ENCODE measurements at places on chromosomes 12 and 14.
A peak's percentile ranks its signal among the peaks of the same experiment; 100 is the strongest.

GRCh38 chr12:110790301-110790700 is 47.6 kb upstream of the PPP1CC start:
- DNase-seq: peak; percentile 37

DNA sequence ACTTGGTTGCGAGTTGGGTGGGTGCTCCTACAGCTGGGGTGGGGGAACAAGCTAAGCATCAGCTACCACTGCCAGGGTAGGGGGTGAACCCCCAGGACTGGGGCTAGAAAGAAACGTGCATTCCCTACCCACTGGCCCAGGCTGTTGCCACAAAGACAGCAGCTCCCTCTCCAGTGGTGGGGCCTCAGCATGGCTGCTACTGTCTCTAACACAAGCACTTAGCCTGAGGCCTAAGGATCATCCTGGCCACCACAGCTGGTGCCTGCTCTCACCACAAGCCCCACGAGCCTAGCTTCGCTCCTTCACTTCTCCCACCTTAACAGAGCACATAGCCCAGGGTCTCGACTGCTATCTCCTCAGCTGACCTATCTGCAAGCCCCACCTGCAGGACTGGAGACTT is 18.9 kb downstream of the SLC25A21 start:
- no peak for DNase-seq

GRCh38 chr14:36859119-36859518 is 197.5 kb downstream of the PAX9 start:
- no peak for DNase-seq

DNA sequence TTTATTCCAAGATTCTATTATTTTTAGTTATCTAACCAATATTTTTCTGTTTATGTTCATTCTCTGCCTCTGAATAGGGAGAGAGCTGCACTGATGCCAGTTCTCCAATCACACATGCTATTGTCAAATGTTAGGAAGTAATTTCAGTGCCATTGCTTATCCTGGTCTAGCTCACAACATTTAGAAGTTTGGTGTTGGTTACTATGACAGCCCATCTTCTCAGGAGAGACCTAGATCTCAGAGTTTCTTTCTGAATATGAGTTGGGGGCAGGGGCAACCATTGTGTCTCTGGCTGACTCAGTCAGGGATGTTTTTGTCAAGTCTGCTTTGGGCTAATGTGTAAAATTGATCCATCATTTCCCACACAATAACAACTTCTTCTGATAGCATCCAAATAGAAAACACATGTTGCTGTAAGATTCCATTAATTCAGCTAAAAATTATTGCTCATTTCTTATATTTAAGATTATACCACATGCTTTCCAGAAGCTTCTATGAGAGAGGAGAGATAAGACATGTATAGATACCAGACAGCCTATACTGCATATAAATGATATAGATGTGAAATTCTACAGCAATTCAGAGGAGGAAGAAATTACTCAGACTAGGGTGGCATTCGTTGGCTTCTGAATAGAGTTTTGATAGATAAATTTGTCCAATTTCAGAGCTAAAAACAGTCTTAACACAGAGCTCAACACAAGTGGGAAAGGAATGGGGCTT is 64.8 kb downstream of the DACT1 start:
- DNase-seq: no peak

DNA sequence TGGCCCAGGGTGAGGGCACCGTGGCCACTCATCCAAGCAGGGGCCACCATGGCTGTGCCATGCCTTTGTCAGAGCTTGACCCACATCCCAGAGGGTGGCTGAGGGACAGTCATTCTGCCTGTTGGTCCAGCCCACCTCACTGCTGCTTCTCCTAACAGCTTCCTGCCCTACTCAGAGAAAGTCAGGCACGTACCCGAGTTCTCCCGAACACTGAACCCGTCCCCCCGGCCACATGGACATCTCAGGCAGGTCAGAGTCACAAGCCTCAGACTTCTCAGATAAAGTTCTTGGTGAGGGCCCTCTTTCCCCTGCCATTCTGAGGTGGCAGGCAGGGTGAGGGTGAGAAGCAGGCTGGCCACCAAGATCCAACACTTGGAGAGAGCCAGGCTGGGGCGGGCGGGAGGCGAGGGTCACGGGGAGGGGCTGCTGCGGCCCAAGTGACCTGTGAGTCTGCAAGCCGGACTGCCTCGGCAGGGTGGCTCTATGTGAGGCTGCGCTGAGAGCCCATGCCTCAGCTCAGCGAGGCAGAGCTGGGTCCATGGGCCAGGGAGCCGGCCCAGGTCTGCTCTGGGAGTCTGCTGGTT is 317.8 kb downstream of the TMEM121 start:
- DNase-seq: no peak

Data from iris pigment epithelial cell (primary cell).